ENCODE measurements at places on chromosomes 1 and 21. TPM values are rescaled to one million over a fixed set of nuclear protein-coding genes. Genes with fewer than 3 reads are reported as not detected.

- DNase-seq, result no peak
Measured at GRCh38 chr21:33729641-33730040, 87.3 kb downstream of the ITSN1 start.

- peak; percentile 81 for DNase-seq
Measured at GRCh38 chr1:198879711-198880306, 241.0 kb downstream of the PTPRC start.

Gene TRIM45
- 4.2 TPM for total RNA-seq

DNA sequence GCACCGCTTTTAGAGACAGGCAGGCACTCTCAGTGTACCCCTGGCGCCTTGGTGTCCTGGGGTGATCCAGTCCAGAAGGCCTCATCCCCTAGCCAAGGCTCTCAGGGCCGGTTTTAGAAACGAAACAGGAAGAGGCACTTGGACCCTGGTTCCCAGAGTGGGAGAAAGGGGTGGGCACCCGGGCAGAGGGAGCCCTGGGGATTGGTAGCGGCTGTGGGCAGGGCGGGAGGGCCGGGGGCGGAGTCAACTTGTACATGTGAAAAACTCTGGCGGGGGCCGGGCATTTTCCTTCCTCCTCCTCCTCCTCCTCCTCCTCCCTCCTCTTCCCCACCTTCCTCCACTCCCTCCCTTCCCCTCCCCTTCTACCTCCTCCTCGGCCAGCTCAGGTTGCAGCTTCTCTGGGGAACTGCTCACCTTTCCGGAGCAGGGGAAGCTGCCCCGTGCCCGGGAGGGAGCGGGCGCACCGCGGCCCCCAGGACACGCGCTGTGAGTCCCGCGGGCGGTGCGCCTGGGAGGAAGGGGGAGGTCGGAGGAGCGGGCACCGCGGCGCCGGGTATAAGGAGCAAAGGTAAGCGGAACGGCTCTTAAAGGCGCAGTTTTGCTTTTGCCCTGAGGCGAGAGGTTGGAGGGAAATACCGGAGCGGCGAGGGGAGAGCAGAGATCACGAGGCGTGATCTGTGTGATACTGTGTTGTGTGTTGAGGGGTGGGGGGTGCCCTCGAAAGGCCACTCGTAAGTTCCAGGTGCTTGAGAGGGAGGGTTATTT lies at the start of gene CDK18:
Gene CDK18 (plus strand): TSS at position 359 of the 765 bp plus-strand sequence. CDS start 18,499 bp downstream, outside the sequence.
- peak; percentile 65 for DNase-seq

DNA sequence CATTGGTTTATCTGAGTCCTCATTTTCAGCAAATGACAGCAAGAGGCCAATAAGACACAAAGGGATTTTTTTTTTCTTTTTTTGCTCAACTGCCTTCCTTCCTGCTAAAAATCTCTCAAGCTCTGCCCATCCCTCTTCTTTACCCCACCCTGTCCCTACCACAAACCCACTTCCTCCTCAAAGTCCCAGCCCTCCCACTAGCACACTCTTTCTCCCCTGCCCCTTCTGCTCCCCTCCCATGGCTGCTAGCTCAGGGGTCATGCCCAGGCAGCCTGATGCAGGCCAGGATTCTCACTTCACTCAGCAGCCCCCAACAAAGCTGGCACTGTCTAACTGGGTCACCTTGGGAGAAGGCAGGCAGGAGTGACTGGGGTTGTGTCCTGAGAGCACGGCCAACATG lies 28.8 kb upstream of the PPP2R5A start:
- no peak for DNase-seq

- DNase-seq, result peak; percentile 77
Measured at GRCh38 chr1:51331206-51332100, 1.1 kb upstream of the TTC39A start.

- DNase-seq, result no peak
Measured at GRCh38 chr1:22053861-22054770, 1.6 kb downstream of the CDC42 start.

DNA sequence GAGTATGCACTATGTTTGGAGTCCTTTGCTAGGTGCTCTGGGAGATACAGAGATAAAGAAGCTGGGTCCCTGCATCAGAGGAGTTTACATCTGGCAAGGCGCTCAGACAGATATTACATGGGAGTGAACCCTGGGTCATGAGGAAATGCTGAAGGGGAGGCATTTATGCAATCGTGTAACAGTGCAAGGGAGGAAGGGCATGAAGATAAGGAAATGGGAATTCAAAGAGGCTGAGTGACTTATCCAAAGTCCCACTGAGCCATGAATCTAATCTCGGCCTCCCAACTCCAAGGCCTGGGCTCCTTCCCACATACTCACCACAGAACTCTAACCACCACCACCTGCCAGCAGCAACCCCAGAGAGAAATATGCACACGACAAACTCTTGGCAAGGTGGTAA lies 51.6 kb downstream of the FAM163A start:
- no peak for DNase-seq

Gene KRTAP12-2
- not detected for total RNA-seq

GRCh38 chr21:37430184-37430821 lies 63.7 kb downstream of the DYRK1A start:
- peak; percentile 26 for DNase-seq

- peak; percentile 47 for DNase-seq
Measured at GRCh38 chr1:26234644-26235370, 807 bp downstream of the CEP85 start.

Gene CFHR2
- not detected for total RNA-seq

Gene MACO1
- total RNA-seq, result 16.0 TPM

Gene LRRN2
- total RNA-seq, result 0.02 TPM

Gene AKR7A3
- total RNA-seq, result 0.37 TPM

Gene TNFAIP8L2
- total RNA-seq, result not detected

Gene OR2L8
- not detected for total RNA-seq

GRCh38 chr21:19767546-19767945 lies 1230.7 kb upstream of the NCAM2 start:
- no peak for DNase-seq

DNA sequence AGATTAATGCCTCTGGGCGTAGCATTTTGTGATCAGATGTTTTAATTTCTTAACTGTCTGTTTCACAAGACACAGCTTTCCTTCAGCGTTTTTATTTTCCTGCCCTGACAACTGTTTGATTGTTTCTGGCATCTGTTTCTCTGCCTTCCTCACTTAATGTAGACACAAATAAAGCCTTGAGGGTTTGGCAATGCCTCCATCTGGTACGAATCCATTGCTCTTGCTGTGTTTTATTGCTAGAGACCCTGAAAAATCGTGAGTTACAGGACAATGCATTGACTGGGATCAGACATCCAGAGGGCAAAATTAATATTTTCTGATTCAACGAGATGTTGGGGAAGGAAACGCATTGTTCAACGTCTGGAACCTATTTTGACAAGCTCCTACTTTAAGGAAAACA lies 363.5 kb downstream of the MRPL39 start:
- no peak for DNase-seq
